ENCODE measurements at places on chromosomes 4 and X.

GRCh38 chr4:76953956-76954355 lies 4.4 kb downstream of the SEPTIN11 start:
- DNase-seq: no peak

DNA sequence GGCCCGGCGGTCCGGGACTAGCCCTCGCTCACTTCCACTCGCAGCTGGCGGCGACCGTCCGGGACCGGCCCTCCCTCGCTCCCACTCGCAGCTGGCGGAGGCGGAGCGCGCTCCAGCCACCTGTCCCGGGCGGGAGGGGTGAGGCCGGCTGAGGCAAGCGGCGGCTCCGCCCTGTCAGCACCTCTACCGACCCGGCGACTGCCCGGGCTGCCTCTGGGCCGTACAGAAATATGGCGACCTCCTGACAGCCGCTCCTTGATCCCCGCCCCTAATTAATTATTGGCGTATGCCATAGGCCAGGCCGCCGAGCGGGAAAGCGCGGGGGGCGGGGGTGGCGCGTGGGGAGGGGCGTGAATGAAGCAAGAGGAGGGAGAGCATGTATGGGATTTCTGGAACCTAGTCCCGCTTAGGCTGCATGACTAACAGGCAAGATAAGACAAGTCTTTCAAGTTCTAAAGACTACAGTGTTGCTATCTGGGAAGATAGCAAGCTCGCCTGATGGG lies at the start of gene MORC4:
Gene MORC4, minus strand, starts transcription at position 200 of the 503 bp plus-strand sequence. CDS start 243 bp downstream, outside the sequence.
- peak; percentile 17 for DNase-seq

DNA sequence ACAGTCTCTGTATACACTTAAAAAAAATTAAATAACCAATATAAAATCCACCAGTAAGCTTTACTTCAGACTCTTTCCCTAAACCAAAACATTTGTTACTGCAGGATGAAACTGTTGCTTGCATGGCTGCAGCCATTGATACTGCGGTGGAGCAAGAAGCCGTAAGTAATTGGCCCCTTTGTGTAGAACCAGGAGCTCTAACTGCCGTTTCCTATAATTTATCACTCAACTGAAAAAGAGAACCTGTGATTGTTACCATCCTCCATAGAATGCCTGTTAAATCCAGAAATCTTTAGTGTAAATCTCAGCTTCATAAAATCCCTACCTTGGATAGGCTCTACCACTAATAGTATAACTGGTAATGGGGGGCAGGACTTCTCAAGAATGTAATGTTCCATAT lies 62.6 kb downstream of the KIF4A start:
- no peak for DNase-seq

DNA sequence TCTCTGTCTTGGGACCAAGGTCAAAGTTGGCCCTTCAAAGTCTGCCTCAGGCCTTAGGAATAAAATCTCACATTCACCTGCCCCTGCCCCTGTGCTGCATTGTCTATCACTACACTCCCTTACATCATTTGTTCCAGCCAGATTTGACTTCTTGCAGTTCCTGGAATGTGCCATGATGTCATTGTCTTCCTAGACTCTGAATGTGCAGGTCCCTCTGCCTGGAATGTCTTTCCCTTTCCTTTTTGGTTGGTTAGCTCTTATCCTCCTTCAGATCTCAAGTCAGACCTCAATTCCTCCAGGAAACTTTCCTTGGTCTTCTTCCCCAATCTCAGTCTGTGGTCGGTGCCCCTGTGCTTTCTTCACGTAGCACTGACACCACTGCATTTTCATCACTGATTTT lies 67.7 kb upstream of the EFNB1 start:
- DNase-seq: no peak

DNA sequence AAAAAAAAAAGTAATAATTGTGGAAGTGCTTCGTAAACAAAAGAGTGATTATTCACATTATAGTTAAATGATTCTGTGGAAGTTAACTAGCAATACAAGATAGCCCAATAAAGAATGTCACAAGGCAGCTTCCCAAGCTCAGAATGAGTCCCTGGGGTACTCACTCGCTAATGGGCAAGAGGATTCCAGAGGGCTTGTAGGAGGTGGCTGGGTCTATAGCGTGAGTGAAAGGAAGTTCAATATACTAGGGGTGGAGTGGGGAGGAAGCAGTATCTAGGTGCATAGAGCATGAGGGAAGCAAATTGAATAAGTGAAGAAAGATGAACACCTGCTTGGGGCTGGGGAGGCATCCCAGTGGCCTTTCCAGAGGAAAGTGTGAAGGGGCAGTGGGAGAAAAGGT lies 42.5 kb downstream of the RTL5 start:
- no peak for DNase-seq

DNA sequence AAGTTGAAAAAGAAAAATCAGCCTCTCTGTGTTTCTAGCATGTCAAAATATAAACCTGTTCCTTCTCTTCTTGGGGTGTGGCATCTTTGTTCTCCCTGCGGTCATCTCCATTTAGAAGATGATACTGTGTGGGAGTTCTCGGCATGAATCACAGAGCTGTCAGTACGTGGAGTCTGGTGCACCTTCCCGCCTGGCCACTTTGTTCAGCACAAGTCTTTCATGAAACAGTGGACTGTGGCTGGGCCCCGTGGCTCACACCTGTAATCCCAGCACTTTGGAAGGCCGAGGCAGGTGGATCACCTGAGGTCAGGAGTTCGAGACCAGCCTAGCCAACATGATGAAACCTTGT lies 166.5 kb downstream of the MAML3 start:
- DNase-seq: no peak

- DNase-seq: no peak
Observed at GRCh38 chrX:68596871-68597270, 50.6 kb upstream of the STARD8 start.

DNA sequence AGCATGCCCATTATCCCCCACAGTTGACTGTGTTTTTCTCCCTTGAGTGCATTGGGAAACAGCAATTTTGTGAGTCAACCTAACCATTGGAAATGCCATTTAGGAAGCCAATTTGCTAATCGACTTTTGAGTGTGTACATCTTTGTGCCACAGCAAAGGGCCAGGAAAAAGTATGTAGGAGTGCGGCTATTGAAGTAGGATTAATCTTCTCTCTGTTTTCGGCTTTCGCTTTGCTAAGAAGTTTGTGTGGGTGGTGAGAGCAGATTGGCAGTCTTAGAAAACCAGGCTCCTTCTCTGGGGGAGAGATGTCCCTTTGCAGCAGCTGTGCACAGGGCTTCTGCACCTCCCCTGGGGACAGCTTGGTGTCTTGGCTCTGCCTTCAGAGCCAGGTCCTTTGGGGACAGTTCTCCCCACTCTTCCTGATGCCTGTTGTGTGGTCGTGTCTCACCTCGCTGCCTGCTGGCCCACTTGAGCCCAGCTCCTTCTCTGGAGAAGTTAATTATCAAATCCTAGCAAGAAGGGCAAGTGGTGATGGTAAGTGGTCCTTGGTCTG lies 74.5 kb downstream of the GEMIN8 start:
- DNase-seq: no peak

- no peak for DNase-seq
Observed at GRCh38 chrX:63675716-63676115, 109.3 kb downstream of the ARHGEF9 start.

GRCh38 chr4:161252520-161253141 lies 911.2 kb downstream of the FSTL5 start:
- no peak for DNase-seq
